Stimulated activated CD4-positive, alpha-beta T cell treated with anti-CD3 and anti-CD28 coated beads, TNF-alpha, amount 100 ng/mL, for 4 hours (primary cell): ENCODE measurements at places on chromosomes 3 and 15.

DNA sequence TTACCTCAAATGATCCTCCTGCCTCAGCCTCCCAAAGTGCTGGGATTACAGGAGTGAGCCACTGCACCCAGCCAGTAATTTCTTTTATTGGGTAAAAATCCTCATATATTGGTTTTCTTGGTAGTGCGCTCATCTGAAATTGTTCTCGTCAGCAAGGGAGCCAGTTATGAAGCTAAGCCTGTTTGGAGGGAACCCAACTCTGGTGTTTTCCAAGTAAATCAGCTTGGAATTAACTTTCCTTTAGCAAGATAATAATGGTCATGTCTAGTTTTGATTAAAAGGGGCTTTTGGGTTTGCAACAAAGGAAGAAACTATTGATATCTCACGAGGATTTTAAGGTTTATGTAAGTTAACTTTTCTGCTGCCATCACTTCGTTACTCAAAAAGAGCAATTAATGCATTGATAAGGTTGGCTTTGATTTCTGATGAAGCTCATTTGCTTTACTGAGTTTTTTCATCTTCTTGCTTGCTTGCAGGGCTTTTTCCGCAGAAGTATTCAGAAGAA, 72.7 kb downstream of the RARB start:
- DNase-seq: no peak

GRCh38 chr3:161674402-161674801, 177.8 kb downstream of the OTOL1 start:
- no peak for DNase-seq

GRCh38 chr3:173191611-173192010, 50.6 kb upstream of the SPATA16 start:
- no peak for DNase-seq

- DNase-seq: no peak
These were observed 261.0 kb downstream of the SHQ1 start for GRCh38 chr3:72587282-72587681.

- no peak for DNase-seq
These were observed 1.1 kb downstream of the FAM240A start for GRCh38 chr3:46613313-46614005.

- DNase-seq: no peak
These were observed 191.9 kb downstream of the GABRB3 start for GRCh38 chr15:26580943-26581342.

DNA sequence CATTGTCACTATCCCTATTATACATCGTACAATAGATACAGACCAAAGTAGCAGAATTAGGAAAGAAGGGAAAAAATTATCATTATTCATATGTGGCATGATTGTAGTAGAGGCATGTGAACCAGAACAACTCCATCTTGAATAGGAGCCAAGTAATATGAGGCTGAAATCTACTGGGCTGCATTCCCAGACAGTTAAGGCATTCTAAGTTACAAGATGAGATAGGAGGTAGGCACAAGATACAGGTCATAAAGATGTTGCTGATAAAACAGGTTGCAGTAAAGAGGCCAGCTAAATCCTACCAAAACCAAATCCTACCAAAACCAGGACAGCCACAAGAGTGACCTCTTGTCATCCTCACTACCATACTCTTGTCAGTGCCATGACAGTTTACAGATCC, 1035.4 kb upstream of the SEMA6D start:
- no peak for DNase-seq

DNA sequence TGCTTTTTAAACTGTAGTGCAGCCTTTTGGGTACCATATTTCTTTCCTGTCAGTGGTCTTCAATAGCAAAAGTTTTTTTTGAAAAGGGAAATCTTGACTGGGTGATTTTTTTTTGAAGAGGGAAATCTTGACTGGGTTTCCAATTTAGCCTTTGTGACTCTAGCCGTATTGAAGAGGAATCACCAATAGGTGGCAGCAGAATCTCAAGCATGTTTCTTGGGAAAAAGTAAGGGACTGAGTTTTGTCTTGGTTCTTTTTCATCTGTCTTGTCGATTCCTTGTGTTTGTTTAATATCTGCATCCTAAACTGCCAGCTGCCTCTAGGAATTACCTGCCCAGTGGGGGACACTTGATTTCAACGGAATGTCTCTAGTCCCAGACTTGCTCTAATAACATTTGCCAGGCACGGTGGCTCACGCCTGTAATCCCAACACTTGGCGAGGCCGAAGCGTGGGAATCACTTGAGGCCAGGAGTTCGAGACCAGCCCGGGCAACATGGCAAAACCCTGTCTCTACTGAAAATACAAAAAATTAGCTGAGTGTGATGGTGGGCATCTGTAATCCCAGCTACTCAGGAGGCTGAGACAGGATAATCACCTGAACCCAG, 89.2 kb downstream of the RBPMS2 start:
- no peak for DNase-seq

GRCh38 chr15:46933332-46933731, 784.0 kb upstream of the SEMA6D start:
- DNase-seq: no peak

DNA sequence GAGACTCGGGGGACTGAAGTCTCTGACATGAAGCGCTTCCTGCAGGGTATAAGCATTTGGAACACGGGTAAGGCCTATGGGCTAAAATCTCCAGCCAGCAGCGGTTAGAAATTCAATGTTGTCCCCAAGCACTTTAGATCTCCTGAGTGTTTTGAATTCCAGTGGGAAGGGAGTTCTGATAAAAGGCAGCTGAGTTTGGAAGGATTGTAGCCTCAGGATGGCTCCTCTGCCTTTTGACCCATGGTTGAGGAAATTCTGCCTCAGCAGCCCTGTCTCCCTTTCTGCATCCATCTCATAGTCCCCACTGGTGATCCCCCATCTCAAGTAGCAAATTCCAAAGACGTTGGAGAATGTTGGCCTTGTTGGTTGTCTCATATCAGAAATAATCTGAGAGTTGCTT, 24.2 kb upstream of the HACD2 start:
- DNase-seq: no peak

- DNase-seq: no peak
These were observed 3.4 kb upstream of the KNL1 start for GRCh38 chr15:40590667-40591050.

DNA sequence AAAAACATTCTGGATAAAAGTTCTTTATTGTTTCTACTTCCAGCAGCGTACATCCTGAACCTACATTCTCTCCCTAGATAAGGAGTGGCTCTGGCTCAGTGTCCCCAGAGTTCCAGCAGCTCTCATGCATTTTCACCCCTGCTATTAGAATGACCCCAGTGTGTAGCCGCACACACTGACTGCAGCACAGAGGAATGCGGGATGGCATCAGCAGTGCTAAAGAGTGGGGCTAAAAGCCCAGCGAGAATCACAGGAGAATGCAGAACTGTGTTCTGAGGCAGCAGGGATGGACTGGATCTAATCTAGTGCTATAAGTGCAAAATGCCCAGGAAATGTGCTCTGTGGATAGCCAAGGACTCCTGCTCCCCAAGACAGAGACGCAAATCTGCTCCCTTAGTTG, 66.4 kb upstream of the TJP1 start:
- no peak for DNase-seq

- DNase-seq: no peak
These were observed 29.7 kb upstream of the TMEM42 start for GRCh38 chr3:44832032-44832431.

- DNase-seq: no peak
These were observed 406.9 kb upstream of the ADAMTS9 start for GRCh38 chr3:65094723-65095122.

GRCh38 chr15:79896131-79896633, 632 bp downstream of the MTHFS start:
- DNase-seq: no peak

- DNase-seq: no peak
These were observed 268.5 kb upstream of the CTNNB1 start for GRCh38 chr3:40930756-40931155.

DNA sequence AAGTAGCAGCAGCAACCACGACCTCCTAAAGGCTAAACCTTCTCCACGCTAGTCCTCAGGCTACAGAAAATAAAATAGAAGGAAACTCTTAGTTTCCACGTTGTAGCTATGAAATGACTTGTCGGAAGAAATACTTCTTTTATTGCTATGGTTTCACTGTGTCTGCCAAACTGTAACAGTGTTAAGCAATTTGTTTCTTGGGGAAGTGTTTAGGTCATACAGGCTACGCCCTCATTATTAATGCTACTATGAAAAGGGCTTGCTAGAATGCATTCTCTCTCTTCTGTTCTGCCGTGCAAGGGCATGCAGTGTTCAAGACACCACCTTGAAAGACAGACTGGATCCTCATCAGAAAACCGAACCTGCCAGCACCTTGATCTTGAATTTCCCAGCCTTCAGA, 462.7 kb downstream of the PLOD2 start:
- DNase-seq: no peak
